D721Med (cell line): ENCODE measurements at places on chromosomes 5 and 9.

GRCh38 chr5:152246401-152246800 is 158.7 kb downstream of the NMUR2 start:
- DNase-seq, result no peak

DNA sequence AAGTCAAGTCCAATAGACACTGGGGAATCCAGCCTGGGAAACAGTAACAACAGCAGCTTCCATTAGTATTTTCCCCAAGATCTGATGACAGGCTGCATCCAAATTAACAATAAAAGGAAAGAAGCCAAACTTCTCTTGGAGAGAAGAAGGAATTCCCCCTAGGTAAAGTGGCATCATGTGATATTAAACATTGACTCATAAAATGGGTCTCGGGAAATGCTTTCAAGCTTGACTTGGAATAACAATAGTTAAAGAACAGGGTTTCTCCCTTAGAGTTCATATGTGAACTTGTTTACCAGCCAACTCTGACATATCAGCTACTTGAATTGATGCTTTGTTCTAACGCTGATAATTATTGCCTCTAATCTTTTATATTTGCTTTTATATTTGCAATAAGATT is 45.4 kb downstream of the ENTREP1 start:
- DNase-seq, result no peak

DNA sequence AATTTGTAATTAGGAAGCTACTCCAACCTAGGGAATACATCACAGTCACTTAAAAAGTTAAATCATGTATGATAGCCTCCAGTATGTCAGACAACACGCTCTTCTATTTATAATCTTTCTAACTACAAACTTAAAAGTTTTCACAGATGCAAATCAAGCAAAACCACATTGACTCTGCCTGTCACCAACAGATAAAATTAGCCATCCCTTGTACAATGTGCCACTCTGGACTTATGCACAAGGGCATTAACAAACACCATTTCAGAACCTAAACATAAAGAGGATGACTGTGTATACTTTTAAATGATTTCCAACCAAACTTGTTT is 14.7 kb downstream of the ERP44 start:
- no peak for DNase-seq

DNA sequence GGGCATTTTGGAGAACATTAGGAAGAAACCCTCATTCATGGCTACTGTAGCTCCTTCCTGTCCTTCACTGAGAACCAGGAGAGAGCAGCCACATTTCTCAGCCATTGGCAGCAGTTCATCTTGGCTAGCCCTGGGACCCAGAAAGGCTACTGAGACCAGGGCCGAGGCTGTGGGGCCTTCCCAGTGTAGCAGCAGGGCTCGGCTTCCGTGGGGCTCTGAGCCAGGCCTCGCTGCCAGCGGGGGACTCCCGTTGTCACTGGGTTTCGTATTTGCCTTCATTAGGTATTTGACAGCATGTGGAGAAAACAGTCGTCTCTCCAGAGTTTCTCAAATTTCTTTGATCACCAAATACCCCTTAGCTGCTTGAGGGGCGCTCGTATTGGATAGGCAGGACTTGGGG is 37.3 kb upstream of the PRDM12 start:
- DNase-seq, result no peak

DNA sequence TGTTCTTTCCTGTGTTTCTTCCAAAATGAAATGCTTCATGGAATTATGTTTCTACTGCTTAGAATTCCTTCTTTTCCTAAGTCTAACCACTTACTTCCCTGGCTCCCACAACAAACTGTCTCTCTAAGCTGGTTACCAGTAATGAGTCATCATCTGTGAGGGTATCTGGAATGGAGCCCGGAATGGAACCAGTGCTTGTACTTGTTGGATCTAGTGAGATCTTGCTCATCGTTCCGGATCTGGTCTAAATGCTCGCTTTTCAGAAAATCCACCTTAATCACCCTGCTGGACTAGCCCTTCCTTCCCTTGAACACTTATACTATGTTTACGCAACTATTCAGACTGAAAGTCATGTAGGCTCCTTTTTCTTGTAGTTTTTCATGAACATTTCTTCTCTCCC is 184.8 kb downstream of the PBX3 start:
- DNase-seq, result no peak

DNA sequence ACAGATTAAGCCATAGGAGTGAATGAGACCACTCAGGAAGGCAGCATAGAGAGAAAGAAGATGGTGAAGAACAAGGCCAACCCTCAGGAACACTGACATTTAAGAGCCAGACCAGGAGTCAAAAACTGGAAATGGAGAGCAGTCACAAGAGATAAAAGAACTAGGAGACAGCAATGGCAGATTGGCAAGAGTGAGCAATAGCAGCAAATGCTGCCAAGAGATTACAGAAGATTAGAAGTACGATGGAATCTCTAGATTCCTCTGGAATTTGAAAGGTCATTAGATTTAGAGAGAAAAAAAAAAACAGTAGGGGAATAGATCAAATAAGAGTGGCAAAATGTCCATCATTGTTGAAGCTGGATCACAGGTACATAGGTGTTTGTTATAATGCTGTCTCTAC is 73.4 kb upstream of the SLC44A1 start:
- DNase-seq, result no peak

- no peak for DNase-seq
Measured at GRCh38 chr5:71778678-71779276, 59.7 kb downstream of the CARTPT start.

GRCh38 chr5:50302815-50303490 is 138.1 kb downstream of the EMB start:
- DNase-seq, result no peak

DNA sequence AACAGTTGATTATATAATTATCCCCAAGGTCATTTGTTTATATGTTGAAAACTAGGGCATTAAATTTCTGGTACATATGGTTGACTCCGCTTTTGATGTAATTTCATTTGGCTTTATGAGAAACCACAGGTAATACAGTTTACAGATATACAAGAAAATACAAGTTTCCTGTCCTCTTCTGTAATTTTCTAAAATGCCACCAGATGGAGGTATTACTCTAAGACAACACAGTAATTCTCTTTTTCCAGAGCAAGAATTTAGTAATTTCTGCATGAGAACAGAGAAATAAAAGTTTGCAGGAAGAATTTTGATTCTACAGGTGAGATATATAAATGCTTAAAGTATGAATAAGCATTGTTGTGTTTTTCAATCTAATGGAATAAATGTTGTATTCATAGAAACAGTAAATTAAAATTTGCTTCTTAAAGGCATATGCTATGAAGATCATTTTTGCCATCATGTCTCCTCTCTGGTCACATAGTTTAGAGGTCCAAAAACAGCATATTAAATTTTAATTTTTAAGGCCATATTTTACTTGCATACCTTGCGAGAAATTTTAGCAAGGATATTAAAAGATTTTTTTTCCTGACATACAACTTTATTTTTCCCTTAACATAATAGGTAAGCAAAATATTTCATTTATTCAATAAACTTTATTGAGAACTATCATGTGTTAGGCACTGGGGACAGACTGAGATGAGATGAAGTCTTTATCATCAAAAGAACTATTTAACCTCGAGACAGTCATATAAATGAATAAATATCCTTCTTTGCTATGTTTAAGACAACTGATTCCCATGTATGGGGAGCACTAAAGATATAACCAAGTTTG is 22.7 kb downstream of the CHD1 start:
- no peak for DNase-seq

DNA sequence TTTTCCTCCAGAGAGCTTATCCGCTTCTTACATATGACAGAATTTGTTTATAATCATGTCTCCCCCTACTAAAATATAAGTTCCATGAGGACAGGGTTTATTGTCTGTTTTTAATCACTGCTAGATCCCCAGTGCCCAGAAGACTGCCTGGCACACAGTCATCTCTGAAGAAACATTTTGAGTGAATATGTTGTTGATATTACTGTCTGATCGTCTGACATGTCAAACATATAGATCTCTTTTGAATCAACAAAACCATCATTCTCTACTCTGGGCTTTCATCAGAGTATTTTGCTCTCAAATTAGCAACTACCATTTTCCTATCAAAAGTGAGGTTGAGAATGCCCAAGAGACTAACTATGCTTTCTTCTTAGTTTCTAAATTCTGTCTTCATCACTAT is 67.3 kb upstream of the SHISAL2B start:
- no peak for DNase-seq

DNA sequence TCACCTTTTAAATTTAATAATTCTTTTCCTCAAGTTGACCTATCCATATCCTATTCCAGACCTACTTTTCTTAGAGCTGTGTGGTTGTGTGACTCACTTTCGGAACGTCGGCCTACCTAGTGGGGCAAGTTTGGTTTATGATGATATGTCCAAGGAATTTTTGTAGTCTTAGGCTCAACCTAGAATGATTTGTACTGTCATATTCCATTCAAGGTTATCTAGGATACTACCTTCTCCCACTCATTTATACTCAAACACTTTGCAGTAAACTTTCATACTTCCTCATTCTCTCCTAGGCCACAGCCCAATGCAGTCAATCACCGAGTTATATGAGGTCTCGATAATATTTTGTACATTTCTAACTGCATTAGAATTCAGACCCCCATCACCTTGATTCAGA is 61.9 kb downstream of the PIK3R1 start:
- no peak for DNase-seq
